Globus pallidus (tissue), 1 donor: ENCODE measurements at places on chromosomes 3 and 15.

DNA sequence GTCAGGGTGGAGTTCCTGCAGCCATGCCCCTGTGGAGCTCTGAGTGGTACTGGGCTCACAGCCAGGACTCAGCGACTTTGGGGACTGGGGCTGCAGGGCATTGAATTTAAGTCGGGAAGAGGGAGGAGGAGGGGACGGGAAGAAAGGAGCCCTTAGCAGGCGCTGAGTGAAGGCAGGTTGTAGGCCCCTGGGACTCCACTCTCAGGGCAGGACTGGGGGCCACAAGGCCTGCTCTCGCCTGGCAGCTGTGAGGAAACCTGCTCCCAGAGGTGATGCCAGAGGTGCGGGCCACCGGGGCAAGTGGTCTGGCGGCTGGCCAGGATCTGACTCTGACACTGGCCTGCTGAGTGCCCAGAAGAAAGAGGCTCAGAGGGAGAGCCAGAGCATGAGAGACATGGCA lies 73.5 kb downstream of the EPHB3 start:
- no peak for DNase-seq

- no peak for DNase-seq
Measured at GRCh38 chr15:99052205-99052604, 44.6 kb upstream of the PGPEP1L start.

DNA sequence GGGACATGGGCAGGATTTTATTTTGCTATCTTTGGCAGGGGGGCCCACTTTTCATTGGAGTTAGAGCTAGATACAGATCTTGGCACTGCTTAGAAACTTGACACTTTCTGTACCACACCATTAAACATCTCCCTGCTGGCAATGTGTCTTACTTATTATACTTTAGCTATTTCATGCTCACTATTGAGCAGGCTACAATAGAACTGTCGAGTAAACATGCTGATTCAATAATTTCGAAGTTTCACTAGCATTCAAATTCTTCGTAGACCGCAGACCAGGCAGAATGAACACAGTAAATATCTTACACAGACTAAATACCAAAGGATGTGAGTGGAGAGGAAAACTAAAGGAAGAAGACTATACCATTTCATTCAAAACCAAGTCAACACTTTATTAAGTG lies 180.8 kb downstream of the UNC13C start:
- no peak for DNase-seq

GRCh38 chr3:58082047-58082446 lies 73.8 kb downstream of the FLNB start:
- DNase-seq, result no peak

- DNase-seq, result no peak
Measured at GRCh38 chr15:67094001-67094826, 28.8 kb downstream of the SMAD3 start.

DNA sequence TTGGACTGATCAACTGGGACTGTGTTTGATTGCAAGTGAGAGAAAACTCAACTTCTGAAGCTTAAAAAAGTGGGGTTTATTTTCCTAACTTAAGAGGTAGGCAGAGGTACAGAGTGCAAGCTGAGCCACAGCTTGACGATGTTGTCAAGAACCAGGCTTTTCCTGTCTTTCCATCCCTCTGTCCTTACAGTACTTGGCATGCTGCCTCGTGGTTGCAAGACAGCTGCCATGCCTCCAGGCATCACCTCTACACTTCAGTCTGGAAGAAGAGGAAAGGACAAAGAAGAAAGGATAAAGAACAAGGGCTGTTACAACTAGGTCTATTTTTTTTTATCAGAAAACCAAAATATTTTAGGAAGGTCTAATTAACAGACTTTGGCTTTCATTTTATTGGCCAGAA lies 51.8 kb upstream of the GALNT15 start:
- DNase-seq, result no peak

DNA sequence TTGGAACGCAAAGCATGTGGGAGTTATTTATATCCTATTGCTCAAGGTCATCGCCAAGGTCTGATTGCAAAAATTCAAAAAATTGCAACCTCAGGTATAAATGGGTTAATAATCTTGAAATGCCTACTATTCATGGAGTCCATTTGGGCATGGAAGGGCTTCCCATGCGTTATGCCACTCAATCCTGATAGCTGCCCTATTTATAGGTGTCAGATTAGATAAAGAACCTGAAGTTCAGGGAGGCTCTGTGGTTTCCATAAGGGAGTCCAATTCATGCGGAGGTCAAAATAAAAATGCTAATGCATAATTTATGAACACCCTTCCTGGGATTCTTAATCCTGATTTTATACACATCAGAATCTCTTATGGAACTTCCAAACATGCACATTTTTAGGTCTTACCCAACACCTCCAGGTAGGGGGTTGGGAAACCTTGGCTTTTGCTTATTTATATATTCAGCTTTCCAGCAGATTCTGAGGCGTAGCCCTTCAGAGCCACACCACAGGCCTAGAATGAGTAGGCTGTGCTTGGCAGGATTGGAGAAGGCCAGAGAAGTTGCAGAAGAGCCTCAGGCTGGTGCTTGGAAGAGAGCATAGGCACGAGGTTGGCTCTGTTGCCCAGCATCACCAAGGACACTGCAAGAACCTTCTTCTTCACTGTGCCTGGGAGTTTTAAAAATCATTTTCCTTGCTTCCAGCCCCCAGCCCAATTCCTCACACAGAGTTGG lies 324.4 kb upstream of the CFAP20DC start:
- no peak for DNase-seq

DNA sequence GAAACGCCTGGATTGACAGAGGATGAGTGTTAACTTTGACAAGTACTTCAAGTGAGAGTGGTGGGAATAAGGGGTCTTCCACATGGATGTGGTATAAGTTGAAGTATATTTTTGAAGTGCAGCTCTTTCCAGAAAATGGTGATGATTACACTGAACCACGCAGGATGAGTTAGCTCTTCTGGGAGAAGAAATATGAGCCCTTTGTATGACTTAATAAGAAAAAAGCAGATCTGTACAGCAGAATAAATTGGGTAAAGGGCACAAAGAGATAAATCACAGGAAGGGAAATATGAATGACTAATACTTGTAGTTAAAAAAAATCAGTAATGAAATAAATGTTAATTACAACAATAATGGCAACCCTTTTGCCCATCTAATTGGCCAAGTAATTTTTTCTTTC lies 1.3 kb downstream of the CCR3 start:
- no peak for DNase-seq

GRCh38 chr15:40766906-40767837 lies 2.6 kb upstream of the C15orf62 start:
- no peak for DNase-seq

- DNase-seq, result no peak
Measured at GRCh38 chr15:51267703-51268083, 70.7 kb downstream of the CYP19A1 start.

DNA sequence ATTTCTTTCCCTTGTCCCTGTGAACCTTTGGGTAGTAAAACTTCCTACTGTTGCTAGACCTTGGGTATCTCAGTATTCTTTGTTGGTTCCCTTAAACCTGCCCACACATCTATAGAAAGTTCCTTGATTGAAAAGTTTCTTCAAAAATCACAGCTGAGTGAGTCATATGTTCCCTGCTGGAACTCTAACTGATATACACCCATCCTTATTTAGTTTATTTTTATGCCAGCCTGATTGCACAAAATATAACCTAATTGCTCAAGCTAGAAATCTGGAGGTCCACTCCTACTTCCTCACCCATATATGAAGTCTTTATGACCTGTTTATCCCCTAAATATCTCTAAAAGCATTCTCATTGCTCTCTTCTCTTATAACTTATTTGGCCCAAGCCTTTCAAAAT lies 13.7 kb upstream of the GJD2 start:
- DNase-seq, result no peak

DNA sequence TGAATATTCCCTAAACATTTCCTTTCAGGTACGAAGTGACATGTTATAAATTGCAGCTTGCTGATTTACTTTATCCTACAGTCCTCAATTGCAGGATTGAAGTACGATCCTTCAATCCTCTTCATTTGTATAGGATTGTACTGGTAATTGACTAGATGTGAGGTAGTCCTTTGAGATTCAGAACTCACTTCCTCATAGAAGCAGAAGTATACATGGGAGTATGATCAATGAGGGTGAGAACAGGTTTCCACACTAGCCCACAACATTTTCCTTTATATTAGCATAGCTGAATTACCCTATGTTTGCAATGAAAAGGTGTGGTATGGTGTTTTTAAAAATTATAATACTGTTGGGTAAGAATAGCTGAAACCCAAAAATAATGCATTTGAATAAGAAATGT lies 160.0 kb upstream of the UMPS start:
- DNase-seq, result no peak

- peak; percentile 60 for DNase-seq
Measured at GRCh38 chr15:70327856-70328678, 230.3 kb upstream of the TLE3 start.

GRCh38 chr3:30324587-30324986 lies 281.8 kb upstream of the TGFBR2 start:
- no peak for DNase-seq

DNA sequence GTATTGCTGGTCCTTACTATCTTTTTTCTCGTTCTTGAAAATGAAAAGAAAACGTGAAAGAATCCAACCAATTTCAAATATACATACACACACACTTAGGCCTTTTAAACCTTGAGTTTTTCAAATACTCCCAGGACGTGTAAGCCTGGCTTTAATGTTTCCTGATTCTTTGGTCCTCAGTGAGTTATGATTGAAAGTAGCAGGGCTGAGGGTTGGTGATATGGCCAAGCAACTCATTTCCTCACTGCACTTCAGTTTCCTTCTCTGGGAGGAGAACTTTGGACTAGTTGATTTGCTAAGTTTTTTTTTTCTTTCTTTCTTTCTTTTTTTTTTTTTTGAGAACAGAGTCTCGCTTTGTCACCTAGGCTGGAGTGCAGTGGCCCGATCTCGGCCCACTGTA lies 34.6 kb downstream of the CHD2 start:
- DNase-seq, result no peak

GRCh38 chr15:96736384-96736783 lies 405.9 kb downstream of the NR2F2 start:
- no peak for DNase-seq

DNA sequence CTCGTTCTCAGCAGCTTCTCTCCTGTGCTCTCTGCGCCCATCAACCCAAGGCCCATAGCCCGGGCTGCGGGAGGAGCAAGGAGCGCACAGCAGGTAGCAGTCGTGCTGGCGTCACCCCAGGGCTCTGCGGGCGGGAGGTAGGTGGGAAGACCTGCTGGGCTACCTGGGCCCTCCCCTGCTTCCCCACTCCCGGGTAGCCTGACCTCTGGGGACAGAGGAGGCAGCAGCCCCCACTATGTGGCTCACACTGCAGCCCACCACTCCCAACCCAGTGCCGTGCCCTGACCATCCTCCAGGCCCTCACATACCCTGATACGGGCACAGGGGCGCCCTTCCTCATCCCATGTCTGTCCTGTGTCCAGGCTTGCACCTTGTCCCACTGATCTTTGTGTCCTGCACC lies 171.0 kb downstream of the NSMCE3 start:
- DNase-seq, result no peak

- DNase-seq, result peak; percentile 40
Measured at GRCh38 chr15:73753250-73754130, at the start of gene INSYN1. Gene INSYN1 (minus strand): TSS chr15:73753351. CDS start chr15:73751130, 2,221 bp downstream.

DNA sequence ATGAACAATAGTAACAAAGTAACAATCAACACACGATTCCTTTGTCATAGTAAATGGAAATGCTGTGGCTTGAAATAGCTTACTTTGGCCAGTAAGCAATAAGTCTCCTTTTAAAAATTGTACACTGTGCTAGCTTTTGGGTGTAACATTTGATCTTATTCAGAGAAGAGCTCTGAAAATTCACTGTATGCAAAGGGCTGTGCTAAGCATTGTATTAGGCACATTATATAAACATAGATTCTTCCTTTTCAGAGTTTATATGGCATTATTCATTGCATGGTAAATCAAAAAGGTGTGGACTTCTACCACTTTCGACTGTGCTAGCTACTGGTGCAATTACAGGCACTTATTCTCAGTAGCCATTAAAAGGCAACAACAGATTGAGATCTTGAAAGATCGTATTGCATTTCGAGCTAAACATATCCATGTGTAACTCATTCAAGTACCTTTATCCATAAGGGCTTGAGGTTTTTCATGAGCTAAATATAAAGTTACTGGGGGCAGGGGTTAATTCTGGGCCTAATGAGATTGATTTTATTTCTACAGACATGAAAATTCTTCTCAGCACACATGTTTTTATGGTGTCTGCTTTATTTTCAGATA lies 246.8 kb downstream of the NR1D2 start:
- DNase-seq, result no peak
